C1 segment of cervical spinal cord (tissue), 14 donors: ENCODE measurements at places on chromosomes 5 and 9.
A peak's percentile ranks its signal among the peaks of the same experiment; 100 is the strongest.

GRCh38 chr9:103997856-103998370 is 96.2 kb upstream of the SMC2 start:
- DNase-seq, result no peak

GRCh38 chr5:61622156-61622555 is 290.1 kb downstream of the ZSWIM6 start:
- DNase-seq, result no peak

DNA sequence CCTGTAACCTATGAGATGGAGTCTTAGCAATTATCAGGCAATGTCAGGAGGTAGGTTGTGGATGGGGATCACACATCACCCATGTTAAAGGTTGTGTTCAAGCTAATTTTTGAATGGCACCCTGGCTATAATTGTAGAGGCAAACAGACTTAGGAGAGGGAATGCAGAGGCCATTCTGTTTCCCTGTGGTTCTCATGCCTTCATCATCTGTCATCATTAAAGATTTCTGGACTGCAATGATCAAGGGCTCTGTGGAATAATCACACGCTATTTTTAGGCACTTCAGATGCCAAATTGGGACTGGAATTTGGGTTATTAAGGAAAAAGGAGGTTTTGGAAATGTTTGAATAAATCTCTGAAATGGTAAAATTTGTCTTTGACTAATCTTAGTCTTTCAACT is 1065.4 kb downstream of the TAF11L14 start:
- no peak for DNase-seq

- no peak for DNase-seq
Observed at GRCh38 chr5:90640484-90641059, 82.0 kb downstream of the ADGRV1 start.

DNA sequence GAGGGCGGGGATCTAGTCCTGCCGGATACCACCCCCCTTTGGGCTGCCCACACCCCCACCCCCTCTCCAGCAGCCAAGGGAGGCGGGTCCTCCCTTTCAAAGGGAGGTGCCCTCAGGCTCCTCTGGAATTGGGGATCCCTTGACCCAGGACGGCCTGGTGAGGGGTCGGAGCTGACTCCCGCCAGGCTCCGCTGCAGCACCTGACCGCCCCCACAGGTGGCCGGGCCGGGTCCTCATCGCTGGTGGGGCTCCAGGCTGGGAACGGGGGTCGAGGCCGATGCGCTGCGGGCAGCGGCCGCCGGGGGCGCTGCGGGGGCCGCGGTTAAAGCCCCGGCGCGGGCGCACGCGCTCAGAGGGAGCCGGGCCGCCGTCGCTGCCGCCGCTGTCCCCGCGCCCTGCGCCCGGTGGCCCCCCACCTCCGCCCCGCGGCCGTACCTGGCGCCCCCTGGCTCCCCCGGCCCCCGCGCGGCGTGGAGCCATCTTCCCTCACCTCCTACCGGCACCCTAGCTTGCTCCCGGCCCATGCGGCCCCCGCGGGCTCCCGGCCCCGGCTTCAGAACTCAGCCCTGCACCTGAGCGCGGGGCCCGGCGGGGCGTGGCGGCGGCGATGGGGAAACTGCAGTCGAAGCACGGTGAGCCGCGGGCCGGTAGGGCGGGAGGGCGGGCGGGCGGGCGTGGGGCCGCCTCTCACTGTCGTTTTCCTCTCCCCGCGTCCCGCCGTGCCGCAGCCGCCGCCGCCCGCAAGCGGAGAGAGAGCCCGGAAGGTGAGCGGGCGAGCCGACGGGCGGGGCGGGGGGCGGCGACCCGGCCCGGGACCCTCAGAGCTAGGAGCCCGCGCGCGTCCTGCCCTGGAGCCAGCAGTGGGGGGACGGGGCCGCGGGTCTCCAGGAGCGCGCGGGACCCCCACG is at the start of gene NKD2:
NKD2 (plus strand) TSS at position 352 of the 908 bp plus-strand sequence; CDS start at position 608, 256 bp downstream.
- no peak for DNase-seq

DNA sequence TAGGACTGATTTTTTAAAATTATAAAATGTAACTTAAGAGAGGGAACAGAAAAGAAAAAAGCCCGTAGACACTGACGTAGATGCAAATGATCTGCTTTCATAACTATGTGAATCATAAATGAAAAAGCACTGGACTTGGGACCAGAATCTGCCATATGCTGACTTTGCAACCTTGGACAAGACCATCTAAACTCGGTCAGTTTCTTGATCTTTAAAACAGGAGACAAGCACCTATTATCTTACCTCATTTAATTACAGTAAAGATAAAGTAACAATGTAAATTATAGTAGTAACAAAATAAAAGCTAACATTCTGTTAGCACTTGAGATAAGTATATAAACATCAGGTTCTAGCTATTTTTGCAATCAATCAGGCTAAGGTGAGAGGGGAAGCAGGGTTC is 20.0 kb downstream of the FBXW2 start:
- DNase-seq, result no peak

- DNase-seq, result no peak
Observed at GRCh38 chr5:53127107-53127506, 17.6 kb upstream of the MOCS2 start.

DNA sequence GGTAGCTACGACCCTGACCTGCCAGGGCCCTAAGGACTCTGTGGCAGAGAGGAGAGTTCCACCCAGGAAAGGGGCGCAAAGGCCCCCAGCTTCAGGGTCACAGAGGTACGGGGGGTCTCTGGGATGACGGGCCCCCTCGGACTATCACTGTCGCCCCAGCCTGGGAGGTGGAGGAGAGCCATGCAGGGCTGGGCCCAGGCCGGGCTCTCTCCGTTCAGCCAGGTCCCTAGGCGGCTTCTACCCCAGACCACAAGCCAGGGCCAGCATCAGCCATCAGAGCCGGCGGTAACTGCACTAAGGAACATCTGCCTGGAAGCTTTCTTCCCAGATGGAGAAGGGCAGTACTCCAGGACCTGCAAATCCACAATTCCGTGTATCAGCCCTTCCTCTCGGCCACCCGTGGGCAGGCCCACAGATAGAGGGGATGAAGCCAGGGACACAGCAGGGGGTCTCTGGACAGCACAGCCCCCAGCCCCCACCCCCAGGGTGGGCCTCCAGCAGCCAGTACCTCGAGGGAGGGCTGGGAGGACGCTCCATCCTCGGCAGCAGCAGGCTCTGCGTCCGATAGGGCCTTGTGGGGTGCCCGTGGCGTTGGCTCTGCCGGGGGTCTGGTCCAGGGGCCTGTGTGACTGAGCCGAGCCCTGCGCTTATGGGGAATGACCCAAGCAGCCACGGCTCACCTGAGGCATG is 38.4 kb downstream of the NACC2 start:
- DNase-seq, result no peak

DNA sequence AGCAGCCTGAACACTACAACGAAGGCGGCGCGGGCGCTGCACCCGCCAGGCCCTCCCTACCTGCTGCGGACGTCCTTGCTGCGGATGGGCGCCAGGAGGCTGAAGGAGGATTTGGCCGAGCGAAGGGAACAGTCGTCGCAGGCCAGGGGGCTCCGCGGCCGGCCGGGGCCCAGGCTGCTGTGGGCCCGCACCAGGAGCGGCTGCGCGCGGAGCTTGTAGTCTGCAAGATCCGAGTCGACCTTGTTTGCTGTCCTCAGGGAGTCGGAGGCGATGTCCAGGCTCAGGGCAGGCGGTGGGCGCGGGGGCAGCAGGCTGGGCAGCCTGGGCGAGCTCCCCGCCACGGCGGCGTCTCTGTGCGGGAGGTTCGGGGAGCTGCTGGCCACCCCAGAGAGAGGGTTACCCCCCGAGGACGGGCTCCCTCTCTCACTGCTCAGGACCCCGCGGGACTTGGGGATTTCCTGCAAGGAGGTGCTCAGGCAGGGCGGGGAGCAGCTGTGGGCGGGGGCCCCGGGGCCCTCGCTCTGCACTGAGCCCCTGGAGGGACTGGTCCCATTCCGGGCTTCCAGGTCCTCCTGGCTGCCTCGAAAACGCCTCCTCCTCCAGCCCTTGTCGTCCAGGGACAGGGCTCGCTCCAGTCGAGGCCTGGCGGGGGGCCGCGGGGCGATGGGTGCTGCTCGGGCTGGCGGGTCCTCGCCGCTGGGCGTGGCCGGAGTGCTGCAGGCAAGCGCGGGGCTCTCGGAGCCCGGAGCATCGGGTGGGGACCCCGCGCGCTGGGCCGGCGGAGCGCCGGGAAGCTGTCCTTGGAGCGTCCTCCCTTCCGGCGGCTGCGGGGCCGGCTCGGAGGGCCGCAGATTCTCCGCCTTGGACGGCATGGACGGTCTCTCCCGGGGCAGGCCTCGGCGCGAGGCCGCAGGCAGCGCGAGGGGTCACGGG is 831 bp downstream of the INPP5E start:
- DNase-seq, result no peak

DNA sequence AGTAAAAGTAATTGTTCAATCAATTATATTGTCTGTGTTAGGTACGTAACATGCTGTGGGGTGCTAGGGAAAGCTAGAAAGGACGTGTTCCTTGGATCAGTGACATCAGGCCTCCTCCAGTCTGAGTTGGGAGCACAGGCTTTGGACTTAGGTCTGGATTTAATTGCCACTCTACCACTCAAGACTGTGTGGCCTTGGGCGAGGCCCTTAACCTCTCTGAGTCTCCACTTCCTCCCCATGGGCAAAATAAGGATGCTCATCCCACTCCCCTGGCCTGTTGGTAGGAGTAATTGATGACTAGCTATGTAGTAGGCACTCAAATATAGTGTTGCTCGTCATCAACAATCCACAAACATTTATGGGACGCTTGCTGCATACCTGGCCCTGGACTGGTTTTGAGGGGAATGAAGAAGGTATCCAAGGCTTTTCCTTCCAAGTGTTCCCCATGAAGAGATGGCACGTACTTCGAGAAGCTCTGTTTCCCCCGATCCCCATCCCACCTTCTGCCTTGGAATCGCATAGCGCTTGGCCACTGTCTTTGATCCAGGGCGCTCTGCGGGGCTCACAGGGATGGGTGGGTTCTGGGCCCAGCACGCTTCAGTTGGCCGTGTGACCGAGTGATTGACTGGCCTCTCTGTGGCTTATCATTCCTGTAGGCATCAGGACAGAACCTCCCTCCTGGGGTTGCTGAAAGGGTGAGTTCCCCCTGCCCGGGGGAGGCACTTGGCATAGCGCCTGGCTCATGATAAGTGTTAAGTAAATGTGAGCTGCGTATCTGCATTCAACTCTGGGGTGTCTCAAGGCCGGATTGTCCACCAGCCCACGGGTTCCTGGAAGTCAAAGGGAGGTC is 8.1 kb downstream of the FGF18 start:
- no peak for DNase-seq

DNA sequence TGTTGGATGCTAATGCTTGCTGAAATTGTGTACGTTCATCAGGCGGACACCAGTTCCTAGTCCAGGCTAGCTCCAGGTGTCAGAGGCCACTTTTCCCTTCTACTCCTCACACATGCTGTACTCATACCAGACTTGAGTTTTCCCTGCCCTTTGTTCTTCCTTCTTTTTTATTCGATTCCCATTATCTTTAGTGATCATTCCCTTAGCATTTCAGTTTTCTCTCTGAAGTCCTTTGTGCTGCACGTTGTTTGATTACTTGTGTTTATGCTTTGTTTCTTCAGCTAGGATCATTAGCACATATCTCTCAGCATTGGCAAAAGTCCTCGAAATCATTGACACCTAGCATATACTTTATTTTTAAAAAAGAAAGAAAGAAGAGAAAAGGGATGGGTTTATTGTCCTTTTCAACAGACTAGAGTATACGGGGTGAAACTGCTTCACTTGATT is 409 bp upstream of the COX7C start:
- no peak for DNase-seq

DNA sequence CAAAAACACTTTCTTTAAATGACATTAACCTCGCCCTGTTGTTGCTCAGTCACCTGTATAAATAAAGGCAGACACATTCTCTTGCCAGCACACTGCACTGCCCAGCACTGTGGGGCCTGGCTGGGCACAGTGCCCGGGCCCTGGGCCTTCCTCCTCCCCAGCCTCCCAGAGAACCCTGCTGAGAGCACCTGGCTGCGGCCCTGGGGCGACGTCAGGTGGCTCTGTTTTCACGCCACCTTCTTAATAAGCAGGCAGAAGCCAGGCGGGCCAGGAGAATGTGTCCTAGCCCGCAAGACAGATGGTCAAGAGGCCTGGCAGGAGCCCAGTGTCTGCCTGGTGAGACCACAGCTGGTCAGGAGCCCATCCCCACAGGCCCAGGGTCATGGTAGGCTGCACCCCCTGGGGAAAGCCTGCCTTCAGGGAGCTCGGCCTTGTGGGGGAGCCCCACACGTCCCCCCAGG is 8.2 kb upstream of the AGPAT2 start:
- no peak for DNase-seq

GRCh38 chr9:806285-807156 is 35.0 kb upstream of the DMRT1 start:
- DNase-seq, result peak; percentile 4

DNA sequence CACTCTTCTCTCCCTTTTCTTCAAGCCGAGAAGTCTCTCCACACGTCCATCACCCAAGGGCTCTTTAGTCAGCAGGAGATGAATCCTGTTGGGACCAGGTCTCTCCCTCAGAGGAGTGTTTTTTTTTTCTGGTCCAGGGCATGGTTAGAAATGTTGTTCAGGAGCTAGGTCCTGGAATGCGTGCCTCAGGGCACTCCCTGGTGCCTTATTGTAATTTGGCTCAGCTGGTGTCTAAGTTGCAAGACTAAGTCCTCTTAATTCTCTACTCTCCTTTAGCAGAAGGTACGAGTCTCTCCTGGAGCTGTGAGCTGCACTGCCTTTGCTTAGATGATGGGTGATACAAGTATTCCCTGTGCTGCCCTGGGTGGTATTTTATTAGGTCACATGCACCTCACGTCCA is 111.9 kb downstream of the CNTLN start:
- DNase-seq, result no peak

DNA sequence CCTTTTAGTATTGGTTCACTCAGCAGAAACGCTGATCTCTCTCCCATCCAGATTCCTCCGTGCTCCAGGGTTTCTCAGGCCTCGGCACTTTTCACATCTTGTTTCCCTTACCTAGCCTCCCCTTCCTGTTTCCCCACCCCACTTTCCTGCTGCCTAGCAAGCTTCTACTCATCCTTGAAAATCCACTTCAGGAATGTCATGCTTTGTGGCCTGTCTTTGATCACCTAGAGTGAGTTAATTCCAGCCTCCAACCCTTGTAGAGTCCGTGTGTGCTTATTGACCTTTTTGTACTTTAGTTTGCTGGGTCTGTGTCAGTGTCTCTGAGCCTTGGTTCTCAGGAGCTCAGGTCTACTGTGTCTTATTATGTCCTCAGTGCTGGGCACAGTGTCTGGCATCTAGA is 116.6 kb downstream of the AOPEP start:
- DNase-seq, result no peak

GRCh38 chr5:115349001-115349817 is 52.8 kb upstream of the CCDC112 start:
- no peak for DNase-seq

DNA sequence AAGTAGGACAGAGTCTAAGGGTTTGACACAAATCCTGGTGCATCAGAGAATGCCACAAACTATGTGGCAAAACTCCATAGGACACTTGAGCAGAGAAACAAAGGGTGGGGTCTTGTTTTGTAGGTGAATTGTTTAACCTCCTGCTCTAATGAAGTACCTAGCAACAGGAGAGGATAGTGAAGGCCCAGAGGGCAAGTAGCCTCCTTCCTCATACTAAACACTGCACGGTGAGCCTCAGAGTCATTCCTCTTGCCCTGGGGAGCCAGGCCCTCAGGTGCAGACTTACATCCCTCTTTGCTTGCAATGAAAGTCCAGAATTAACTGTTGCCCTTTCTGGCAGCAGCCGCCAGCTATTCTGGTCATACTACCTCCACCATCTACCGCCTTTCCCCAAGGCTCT is 166.1 kb downstream of the DROSHA start:
- DNase-seq, result no peak

- DNase-seq, result no peak
Observed at GRCh38 chr5:169431386-169431785, 130.4 kb upstream of the SLIT3 start.

GRCh38 chr5:135569755-135570452 is 8.9 kb downstream of the CXCL14 start:
- DNase-seq, result no peak
